ENCODE measurements at places on chromosomes 2 and 18.

DNA sequence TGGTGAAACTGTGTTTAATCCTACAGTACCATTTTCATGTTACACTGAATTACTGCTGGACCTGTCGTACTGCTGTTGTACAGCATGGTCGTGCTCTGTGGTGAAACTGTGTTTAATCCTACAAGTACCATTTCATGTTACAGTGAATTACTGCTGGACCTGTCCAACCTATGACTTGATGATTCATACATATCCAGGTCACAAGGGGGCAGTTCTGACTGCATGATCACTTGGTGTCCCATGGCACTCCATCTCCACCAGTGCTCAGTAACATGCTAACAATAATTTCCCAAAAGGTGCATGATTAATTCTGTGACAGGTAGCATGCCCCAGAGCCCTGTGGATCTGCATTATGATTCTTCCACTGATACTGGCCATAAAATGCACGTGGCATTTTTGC, 101.6 kb downstream of the ADCYAP1 start:
- DNase-seq: no peak

GRCh38 chr2:16035747-16036745, 95.7 kb downstream of the MYCN start:
- no peak for DNase-seq

DNA sequence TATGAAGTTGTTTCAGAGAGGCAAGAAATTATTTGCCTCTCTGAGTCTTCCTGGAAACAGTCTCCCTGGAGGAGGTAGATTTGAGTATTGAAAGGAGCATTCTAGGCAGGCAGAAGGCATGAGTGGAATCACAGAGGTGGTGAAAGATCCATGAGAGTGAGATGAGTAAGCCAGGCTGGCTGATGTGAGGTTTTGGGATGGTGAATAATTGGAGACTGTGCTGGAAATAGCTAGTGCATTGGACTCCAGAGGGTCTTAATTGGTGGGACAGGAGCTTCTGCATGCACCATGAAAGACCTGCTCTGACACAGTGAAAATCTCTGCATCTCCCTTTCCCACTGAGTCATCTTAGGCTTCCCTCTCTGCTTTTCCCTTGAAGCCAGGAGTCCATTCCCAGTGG, 46.3 kb downstream of the CDC42EP3 start:
- DNase-seq: no peak

- DNase-seq: no peak
These were observed 199.7 kb downstream of the PID1 start for GRCh38 chr2:229071292-229071976.

DNA sequence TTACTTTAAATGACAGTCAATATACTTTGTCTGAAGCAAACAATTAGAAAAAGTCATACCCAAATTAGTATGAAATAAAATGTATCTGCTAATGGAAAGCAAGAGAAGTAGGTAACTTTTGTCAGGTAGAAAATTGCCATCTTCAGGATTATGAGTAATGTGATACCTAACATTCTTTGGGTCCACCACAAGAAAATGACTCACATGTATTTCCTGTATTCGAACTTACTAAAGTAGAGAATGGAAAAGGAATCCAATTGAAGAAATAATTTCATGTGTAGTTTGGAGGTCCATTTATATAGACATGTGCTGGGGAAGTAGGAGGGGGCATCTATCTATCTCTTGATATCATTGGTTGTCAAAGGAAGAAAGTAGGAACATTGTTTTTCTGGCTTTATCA, 636.2 kb upstream of the CHAC2 start:
- no peak for DNase-seq

DNA sequence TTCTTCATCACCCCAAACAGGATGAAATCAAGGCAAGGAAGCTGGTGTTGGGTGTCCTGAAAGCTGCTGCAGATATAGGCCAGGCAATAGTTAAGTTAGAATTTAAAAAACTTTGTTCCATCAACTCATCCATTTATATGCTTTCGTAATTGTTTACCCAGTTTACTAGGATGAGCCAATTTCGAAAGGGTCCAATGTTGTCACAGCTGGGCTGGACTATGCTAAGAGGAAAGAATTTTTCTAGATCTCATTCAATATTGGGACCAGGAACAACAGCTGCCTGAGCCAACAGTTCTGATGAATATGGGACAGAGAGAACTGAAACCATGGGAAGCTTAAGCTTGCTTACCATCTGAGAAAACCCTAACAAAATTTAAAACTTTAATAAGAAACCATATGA, 21.6 kb upstream of the SP3 start:
- DNase-seq: no peak

DNA sequence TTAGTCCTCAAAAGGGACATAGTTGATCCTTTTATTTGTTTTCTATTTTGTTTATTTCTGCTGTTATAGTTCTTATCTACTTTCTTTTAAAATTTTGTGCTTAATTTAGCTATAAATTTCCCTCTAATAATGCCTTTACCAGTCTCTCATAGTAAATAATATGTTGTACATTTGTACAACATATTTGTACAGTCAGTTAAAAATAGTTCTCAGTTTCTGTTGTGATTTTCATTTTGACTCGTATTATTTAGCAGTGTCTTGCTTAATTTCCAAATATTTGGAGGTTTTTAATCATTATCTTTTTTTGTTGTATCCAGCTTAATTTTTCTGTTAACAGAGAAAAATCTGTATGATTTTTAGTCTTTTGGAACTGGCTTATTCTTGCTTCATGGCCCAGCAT, 443.6 kb upstream of the TRIB2 start:
- DNase-seq: no peak

DNA sequence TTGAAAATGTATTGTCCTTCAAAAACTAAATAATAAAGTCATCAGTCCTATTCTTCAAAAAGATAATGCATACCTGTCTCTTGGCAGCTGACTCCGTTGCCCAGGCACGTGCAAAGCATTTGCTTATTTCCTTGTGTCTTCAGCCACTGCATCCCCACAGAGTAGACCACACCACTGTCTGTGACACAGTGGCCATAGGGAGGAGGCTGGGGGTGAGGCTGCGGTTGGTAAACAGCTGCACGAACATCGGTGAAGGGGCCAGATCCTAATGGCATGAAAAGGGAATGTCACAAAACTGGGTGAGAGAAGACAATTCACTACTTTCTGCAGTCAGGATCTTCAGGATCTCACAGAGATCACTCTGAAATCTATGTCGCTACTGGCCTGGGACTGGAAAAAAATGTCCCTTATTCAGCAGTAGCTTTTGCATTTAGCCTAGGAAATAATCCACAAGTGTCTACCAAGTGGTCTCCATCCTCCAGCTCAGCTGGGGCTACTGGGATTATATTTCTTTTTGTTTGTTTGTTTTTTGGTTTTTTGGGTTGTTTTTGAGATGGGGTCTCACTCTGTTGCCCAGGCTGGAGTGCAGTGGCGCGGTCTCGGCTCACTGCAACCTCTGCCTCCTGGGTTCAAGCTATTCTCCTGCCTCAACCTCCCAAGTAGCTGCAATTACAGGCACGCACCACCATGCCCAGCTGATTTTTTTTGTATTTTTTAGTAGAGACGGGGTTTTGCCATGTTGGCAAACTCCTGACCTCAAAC, 10.7 kb downstream of the FN1 start:
- no peak for DNase-seq
